ENCODE measurements at places on chromosomes 12 and 14.

- no peak for DNase-seq
Observed at GRCh38 chr14:52391881-52392615, 77.9 kb downstream of the PTGER2 start.

GRCh38 chr12:58007875-58008274 lies 66.5 kb downstream of the ATP23 start:
- DNase-seq: no peak

DNA sequence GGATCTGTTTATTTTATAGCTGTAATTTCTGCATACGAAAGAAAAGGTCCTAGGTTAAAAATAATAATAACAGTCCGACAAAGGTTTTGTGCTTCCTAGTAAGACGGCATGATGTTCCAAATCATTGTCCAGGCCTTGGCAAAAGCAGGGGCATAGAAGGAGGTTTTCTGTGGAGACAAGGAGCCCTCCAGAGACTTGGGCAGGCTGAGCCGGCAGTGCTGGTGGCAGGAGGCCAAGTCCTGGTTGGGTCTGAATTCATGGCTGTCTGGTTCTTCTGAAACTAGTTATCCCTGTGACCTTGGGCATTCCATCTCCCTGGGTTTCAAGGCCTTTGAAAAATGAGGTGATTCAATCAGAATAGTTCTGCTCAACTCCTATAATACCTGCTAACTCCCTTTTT lies 44.0 kb downstream of the KCNK13 start:
- no peak for DNase-seq

DNA sequence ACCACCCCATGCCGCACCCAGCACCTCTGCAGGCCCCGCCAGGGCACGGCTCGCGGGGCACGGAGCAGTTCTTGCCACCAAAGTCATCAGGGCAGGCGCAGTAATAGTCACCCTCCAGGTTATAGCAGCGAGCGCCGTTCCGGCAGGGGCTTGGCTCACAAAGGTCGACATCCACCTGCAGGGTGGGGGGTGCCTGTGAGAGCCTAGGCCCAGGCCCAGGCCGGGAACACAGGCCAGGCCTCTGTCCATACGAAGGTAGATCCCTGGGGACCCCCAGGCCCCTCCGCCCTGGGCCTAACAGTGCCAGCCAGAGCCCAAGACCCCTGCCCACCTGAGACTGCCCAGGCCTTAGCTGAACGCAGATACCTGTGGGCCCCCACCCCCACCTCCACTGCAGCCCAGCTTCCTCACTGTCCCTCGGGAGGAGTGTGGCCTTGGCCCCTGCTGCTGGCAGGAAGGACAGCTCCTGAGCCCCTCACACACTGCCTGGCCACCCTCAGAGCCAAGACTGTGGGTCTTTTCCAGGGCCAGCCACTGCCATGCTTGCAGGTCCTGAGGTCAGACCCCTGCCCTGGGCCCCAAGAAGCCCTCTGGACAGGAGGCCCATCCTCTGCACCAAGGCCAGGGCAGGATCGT lies 19.3 kb downstream of the JAG2 start:
- no peak for DNase-seq

GRCh38 chr12:98799146-98799810 lies 154.2 kb downstream of the APAF1 start:
- no peak for DNase-seq

DNA sequence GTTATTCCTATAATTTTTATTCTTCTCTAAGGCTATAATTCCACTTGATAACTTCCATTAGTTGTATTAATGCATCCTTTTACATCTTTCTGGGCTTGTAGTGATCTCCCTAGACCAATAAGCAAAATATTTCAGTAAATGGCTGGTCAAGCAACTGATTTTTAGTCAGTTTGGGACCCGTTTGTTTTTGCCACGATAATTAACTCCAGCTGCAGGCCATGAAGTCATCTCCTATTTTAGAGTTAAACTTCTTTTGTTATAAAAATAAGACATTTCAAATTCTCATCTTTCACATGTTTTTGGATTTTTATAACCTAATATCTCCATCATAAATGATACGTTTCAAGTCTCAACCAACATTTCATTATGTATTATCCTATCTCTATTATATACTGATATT lies 49.4 kb downstream of the MAGOHB start:
- no peak for DNase-seq

DNA sequence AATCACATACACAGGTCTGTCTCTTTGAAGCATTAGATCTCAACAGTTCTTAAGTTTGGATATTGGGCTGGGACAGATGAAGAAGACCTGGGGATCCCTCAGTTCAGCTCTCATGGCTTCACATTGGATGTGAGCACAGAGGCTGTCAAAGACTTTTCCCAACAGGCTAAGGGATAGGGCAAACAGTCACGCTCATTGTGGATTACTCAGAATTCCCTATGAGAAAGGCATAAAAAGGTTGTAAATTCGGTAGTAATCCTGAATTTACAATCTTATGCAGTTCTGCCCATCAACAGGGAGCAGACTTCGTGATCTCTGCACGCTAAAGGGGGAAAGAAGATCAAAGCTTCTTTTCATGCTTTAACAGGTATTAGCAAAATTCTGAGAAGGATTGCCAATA lies 448.4 kb downstream of the DAD1 start:
- no peak for DNase-seq

DNA sequence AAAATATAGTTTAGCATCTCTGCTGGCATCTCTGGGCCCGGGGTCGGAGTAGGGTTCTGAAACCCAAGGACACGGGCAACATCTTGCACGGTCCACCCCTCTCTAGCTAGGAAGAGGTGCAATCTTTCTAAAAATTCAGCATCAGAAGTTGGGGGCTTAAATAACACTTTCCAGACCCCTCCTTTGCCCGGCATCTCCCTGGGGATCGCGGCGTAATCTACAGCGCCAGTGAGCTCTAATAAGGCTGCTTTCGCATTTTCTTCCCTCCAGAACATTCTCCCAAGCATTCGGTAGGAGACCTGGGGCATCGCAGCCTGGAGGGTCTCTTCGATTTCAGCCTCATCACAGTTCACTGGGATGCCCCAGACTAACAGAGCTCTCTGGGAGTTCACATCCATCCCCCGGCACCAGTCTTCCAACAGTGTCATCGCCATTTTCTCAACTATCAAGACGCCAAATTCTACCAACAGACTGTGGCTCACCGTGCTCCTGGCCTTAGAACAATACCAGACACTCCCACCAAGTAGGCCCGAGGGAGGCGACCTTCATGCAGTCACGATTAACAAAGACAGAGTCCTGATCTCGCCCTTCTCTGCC lies 880 bp downstream of the PNMA1 start:
- no peak for DNase-seq

DNA sequence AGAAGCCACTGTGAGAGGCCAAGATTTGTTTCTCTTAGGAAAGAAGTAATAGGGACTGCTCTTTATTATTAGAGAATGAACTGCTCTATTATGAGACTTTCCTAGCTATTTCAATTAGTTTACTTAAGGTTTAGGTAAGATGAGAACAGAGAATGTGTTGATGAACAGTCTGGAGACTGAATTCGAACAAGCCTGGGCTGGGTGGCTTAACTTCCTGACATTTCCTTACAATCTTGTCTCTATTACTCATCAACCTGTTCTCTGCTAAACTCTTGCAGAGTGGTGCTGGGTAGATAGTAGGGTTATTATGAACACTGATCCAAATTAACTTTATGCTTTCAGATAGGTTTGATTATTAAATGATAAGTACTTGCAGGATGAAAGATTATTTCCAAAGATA lies 31.2 kb downstream of the SLC15A5 start:
- no peak for DNase-seq

- DNase-seq: peak; percentile 64
Observed at GRCh38 chr12:2959192-2959504, at the start of gene TEAD4. Gene TEAD4, plus strand, starts transcription at chr12:2959397.

DNA sequence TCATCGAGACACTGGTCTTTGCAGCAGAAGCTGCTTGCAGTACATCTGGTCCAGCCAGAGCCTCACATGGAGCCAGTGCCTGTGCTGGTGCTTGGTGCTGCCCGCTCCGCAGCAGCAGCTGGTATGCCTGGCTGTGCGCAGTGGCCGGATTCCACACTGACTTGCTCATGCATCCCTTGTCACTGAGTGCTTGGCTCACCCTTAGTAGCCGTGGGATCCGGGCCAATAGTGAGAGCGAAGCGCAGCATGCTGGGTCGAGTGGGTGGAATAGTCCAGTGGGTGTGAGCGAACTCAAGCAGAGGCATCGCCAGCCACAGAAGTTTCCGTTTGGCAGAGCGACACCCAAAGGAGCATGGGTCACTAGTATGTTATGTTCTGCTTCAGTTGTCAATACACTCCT lies 10.1 kb upstream of the FBXO33 start:
- no peak for DNase-seq

DNA sequence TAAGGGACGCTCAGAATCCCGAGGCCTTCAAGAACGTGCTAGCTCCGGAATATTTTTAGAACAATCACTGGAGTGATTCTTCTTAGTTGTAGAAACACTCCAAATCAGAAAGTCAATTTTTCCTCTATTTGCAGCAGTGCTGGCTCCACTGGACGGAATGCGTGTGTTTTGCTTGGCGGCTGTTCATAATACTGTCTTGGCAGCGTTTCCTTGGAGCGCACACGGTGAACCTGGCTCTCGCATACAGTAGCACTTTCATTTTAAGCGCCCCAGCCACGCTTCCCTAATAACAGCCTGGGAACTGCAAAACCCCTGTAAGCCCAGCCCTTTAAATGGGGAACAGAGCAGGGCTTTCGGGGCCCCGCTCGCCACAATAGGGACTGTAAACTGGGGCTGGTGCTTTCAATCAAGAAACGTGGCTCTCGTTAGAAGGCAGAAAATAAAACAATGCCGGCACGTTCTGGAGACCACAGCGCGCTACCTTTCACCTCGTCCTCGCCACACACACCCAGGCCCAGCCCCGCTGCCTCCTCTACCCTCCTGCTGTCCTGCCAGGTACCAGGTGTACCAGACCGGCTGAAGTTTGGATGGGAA lies 79.9 kb downstream of the BCL11B start:
- no peak for DNase-seq

DNA sequence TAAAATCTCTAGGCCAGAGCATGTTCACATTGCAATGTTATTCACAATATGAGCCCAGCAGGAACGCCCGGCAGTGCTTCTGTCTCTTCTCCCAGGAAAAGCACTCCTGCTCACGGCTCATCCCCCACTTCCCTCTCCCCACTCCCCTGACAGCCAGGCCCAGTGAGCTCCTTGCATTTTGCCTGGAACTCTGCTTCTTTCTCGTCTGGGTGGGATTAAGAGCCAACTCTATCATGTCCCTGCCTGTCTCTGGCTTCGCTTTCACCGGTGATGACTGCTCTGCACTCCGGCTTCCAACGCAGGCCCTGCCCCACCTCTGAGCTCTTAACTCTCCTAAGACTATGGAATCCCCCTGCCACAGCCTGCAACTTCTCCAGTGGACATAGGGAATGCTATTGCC lies 2.5 kb downstream of the PLEK2 start:
- no peak for DNase-seq

DNA sequence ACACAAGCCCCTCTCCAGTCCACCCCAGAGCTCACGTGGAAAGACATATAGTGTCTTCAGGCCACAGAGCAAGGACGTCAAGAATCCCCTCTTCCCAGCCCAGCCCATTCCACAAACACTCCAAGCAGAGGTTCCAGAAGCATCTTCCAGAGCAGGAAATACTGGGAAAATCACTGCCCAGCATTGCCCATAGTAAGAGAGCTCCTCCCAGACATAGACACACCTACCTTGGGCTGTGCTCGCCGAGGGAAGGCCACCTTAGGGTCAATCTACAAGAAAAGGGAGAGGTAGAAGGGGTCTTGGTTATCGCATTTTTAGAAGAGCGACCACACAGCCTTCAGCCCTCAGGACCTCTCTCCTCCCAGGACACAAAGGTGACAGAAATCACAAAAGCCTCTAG lies 4.5 kb downstream of the MSI1 start:
- no peak for DNase-seq

DNA sequence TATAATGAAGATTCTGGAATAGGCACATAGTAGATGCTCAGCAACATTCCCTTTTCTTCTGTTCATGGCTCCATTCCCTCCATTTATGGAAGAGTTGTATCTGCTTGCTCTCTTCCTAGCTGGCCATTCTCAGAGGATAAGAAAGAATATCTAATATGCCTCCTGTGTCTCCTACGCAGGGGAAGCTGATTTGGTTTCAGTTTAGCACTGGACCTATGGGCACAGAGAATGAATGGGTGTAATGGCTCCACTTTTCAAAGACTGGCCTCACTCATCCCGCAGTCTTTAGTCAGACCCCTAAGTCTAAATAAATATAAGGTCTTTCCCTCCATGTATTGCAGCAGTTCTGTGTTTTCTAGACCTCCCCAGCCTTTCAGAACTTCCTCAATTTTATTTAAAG lies 2.0 kb downstream of the PKP2 start:
- DNase-seq: no peak

DNA sequence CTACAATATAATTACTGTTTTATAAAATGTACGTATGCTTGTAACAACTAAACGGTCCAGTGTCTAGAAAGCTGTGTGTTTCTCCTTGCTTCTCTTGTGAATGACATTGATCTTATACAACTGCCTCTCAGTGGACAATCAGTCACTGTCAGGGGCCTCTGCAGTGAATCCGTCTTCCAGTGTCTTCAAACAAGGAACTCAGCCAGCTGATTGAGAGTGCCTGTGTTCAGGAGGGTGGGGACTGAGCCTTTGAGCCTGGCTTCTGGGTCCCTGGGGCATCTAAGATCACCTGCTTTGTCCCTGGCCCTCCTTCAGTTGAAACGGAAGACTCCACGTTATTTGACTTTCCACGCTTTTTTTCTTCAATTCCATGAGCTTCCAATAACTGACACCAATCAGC lies 133.1 kb upstream of the SFSWAP start:
- DNase-seq: no peak

DNA sequence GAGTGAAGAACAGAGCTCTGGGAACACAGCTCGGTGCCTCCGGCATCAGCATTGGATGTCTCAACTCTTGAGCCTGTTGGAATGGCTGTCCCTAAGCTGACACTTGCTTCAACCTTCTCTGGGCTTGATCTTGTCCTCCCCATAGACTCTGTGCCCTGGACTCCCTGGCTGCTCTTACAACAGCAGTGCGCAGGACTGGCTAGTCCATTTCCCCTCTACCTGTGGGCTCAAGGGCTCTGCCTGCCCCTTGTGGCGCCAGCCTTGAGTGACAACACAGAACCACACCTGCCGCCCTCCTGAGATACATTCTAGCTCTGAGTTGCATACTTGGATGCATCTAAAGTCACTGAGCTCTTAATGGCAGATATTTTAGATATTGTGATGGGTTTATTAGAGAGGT lies 6.2 kb downstream of the CRADD start:
- DNase-seq: no peak

GRCh38 chr14:82047777-82048470 lies 514.3 kb upstream of the SEL1L start:
- no peak for DNase-seq

DNA sequence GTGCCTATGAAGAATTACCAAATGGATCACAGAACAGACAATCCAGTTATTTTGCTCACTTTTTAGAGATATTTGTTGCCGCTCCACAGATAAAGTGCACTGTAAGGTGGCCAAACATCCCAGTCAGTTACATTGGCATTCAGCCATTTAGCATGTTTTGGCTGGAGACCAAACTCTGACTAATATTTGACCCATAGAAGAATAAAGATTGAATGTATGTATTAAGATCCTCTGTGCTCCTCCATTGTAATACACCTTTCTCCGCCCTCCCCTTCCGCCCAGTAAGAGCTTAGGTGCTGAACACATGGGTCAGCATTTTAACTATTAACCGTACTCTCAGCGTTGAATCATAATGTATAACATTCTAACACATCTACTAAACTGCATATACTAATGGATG lies 163.4 kb downstream of the ANO6 start:
- no peak for DNase-seq

- DNase-seq: no peak
Observed at GRCh38 chr12:105041186-105041585, 43.1 kb downstream of the ALDH1L2 start.
